ENCODE measurements at places on chromosomes 16 and 17. TPM values are rescaled to one million over a fixed set of nuclear protein-coding genes. Genes with fewer than 3 reads are reported as not detected.

Gene SMIM5
- 0.80 TPM for total RNA-seq

Gene SLC52A1
- 0.68 TPM for total RNA-seq

Gene OR1D5
- not detected for total RNA-seq

Gene RASL10B
- total RNA-seq = not detected

Gene GSG1L
- not detected for total RNA-seq

Gene ASGR1
- 1.4 TPM for total RNA-seq

Gene FNDC8
- not detected for total RNA-seq

Gene SCIMP
- total RNA-seq = not detected

Measured in A549 treated with GW870086 at 1 μM for 4 hours (cell line).